A549 treated with CpdA at 1 μM for 4 hours (cell line): ENCODE measurements at places on chromosomes 13 and 19. TPM values are rescaled to one million over a fixed set of nuclear protein-coding genes. Genes with fewer than 3 reads are reported as not detected.

EFNA2 gene
- total RNA-seq, result 0.98 to 2.3 TPM (median 1.7 TPM) in 5 replicates

MARK4 gene
- total RNA-seq, result 5.4 to 7.9 TPM (median 7.7 TPM) in 5 replicates

CEACAM3 gene
- not detected in 5 replicates for total RNA-seq

C19orf67 gene
- total RNA-seq, result not detected in 5 replicates

LSR gene
- 6.8 to 11.0 TPM (median 9.6 TPM) in 5 replicates for total RNA-seq

THSD8 gene
- total RNA-seq, result 8.2 to 20.2 TPM (median 11.8 TPM) in 4 of 5 replicates, not detected in the other

IZUMO2 gene
- not detected in 5 replicates for total RNA-seq

ZNF471 gene
- 0.02 to 0.05 TPM (median 0.03 TPM) in 4 of 5 replicates, not detected in the other for total RNA-seq

ZNF729 gene
- total RNA-seq, result not detected in 5 replicates

PALM gene
- total RNA-seq, result 10.0 to 17.7 TPM (median 15.2 TPM) in 5 replicates

ZNF667 gene
- not detected in 5 replicates for total RNA-seq

ZNF91 gene
- total RNA-seq, result 0.09 to 1.1 TPM (median 0.38 TPM) in 5 replicates

ZNF470 gene
- 1.4 to 1.8 TPM (median 1.6 TPM) in 5 replicates for total RNA-seq

CNN1 gene
- 0.23 to 0.60 TPM (median 0.53 TPM) in 5 replicates for total RNA-seq

CEACAM8 gene
- total RNA-seq, result not detected in 5 replicates

KLK14 gene
- 0.29 to 0.70 TPM (median 0.50 TPM) in 5 replicates for total RNA-seq

MYBPC2 gene
- total RNA-seq, result 0.03 TPM in 1 of 5 replicates, not detected in the others

ANKRD24 gene
- total RNA-seq, result 0.12 to 0.28 TPM (median 0.21 TPM) in 5 replicates

TTC9B gene
- total RNA-seq, result 0.62 to 0.81 TPM (median 0.76 TPM) in 5 replicates

VSTM2B gene
- not detected in 5 replicates for total RNA-seq

CCDC106 gene
- 12.2 to 19.1 TPM (median 18.1 TPM) in 5 replicates for total RNA-seq

IQCN gene
- 0.31 to 0.59 TPM (median 0.39 TPM) in 5 replicates for total RNA-seq
